ENCODE measurements at places on chromosomes 13 and 19. TPM values are rescaled to one million over a fixed set of nuclear protein-coding genes. Genes with fewer than 3 reads are reported as not detected.

SIGLEC6 gene
- total RNA-seq: not detected

CALR3 gene
- not detected for total RNA-seq

ZNF681 gene
- total RNA-seq: not detected

KCNJ14 gene
- total RNA-seq: 1.1 TPM

VSTM2B gene
- 0.09 TPM for total RNA-seq

ZNF730 gene
- not detected for total RNA-seq

THSD1 gene
- 5.3 TPM for total RNA-seq

RASGRP4 gene
- 0.19 TPM for total RNA-seq

CAMSAP3 gene
- total RNA-seq: 6.1 TPM

ZNF415 gene
- total RNA-seq: not detected

VSIG10L gene
- 8.5 TPM for total RNA-seq

PSG11 gene
- total RNA-seq: not detected

ZNF793 gene
- total RNA-seq: 0.06 TPM

CD209 gene
- not detected for total RNA-seq

DCT gene
- total RNA-seq: not detected

ALDH16A1 gene
- total RNA-seq: 27.7 TPM

ZNF699 gene
- 2.2 TPM for total RNA-seq

ZNF486 gene
- not detected for total RNA-seq

NLRP7 gene
- total RNA-seq: not detected

LIG1 gene
- 59.2 TPM for total RNA-seq

C13orf42 gene
- not detected for total RNA-seq

F10 gene
- not detected for total RNA-seq

BRME1 gene
- total RNA-seq: 0.64 TPM

NOVA2 gene
- total RNA-seq: 1.3 TPM

DNMT1 gene
- 55.0 TPM for total RNA-seq

LGALS4 gene
- 0.53 TPM for total RNA-seq

TMC4 gene
- 0.94 TPM for total RNA-seq

SLC5A5 gene
- 0.35 TPM for total RNA-seq

ZNF506 gene
- 0.12 TPM for total RNA-seq

Data from A549 treated with dexamethasone at 1 μM for 4 hours (cell line).